Activated CD4-positive, alpha-beta T cell treated with anti-CD3 and anti-CD28 coated beads, Interleukin-2, amount 50 U/mL, for 16 hours (primary cell): ENCODE measurements at places on chromosomes 7 and 10.

- peak; percentile 55 for DNase-seq
Observed at GRCh38 chr7:92815412-92815811, 21.0 kb downstream of the CDK6 start.

DNA sequence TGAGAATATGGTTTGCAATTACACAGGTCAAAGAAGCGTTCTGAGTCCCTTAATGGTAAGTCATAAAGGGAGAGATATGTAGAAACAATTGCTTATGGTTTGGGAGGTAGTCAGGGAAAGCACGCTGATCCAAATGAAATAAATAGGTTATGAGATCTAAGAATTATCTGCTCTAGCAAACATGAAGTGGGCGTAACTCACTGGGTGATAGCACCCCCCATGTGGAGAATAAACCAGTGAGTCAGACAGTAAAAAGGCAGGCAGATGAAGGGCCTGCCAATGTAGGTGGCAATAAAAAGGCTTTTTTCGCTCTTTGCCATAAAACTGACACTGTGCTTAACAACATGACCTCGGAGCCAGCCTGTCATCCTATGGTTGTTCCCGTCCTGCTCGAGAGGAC is 306.9 kb downstream of the GLRX3 start:
- DNase-seq, result no peak

GRCh38 chr10:91511549-91512330 is 101.6 kb downstream of the HECTD2 start:
- peak; percentile 44 for DNase-seq

DNA sequence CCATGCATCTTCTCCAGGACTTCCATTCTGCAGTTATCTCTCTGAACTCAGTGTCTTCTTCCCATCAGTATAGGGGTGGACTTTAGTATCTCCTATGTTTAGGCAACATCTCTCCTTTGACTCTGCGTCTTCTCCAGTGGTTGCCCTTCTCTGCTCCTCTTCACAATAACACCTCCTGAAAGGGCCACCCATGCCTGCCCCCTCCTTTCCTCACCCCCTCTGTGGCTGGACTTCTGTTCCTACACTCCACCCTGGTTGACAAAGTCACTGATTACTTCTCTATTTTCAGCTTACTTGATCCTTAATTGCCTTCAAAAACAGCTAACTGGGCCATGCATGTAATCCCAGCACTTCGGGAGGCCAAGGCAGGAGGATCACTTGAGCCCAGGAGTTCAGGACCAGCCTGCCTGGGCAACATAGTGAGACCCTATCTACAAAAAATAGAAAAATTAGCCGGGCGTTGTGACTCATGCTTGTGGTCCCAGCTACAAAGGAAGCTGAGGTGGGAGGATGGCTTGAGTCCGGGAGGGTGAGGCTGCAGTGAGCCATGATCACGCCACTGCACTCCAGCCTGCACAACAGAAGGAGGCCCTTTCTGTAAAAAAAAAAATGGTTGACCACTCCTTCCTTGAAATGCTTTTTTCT is 13.7 kb downstream of the SRGN start:
- DNase-seq, result peak; percentile 52

DNA sequence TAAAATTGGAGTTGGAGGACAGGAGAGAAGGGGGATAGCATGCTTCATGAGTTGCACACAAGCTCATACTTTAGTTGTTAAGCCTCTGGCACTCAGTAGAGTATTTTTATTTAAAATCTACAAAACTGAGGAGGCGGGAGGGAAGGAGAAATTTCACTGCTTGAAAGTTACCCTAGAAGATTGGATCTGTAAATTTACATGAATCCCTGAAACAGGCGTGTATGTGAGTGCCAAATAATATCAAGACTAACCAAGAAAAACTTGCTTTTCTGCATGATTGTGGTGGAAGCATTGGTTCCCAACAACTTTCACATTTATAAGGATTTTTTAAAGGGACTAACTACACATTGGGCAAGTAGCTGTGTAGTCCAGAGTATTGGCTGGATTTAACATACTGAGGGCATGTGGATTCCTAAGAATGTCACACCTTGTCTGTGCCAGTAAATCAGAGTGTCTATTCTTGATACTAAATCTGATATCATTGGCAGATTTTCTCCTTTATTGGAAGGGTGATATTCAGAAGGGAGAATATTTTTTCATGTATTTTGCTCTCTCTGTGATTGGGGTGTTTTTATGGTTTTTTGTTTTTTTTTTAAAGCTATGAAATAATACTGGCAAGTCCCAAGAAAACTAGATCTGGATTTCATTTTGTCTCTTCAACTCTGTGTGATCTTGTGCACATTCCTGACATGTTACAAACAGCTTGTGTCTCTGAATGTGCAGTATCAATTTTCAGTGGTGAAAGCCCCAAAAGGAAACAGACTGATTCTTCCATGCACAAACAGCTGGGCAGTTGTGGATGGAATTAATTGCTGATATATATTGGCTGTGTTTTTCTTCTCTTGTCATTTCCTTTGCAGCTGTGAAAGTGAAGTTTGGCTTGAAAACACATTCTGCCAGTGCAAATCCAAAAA is 67.2 kb downstream of the ADD3 start:
- DNase-seq, result no peak

GRCh38 chr10:124547647-124548168 is 86.1 kb downstream of the LHPP start:
- no peak for DNase-seq

GRCh38 chr10:49170632-49171325 is 17.4 kb downstream of the TMEM273 start:
- no peak for DNase-seq

DNA sequence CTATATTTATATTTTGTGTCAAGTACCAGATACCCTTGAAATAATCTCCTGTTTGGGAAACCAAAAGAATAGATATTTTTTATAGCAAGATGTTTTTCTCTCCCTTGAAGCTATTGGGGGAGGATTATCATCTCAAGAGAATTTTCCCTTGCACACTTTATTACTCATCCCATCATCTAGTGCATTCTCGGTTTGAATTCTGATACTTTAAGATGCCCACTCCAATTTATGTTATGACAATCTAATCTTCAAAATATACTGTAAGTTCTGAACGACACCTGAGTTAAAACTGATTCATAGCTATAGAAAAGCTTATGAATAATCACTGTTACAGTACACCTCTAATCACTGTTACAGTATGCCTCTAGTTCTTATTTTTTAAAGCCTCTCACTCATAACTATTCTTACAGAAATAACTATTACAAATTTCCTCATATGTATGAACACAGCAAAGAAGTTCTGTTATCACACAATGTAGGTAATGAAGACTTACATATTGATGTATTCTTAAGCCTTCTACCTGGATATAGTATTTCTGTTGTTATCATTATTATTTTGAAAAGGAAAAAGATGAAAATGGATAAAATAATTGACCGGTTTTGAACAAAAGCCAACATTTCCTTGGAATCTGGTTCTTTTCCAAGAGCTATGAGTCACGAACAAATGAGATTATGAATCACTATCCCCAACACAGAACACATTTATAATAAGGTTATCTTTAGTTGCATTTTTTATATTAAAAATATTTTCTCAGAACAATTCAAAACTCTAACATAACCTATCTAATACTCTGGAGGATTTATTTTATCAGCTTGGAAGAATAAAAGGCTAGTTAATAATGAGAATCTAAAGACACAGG is 72.3 kb upstream of the FAM13C start:
- DNase-seq, result peak; percentile 3

DNA sequence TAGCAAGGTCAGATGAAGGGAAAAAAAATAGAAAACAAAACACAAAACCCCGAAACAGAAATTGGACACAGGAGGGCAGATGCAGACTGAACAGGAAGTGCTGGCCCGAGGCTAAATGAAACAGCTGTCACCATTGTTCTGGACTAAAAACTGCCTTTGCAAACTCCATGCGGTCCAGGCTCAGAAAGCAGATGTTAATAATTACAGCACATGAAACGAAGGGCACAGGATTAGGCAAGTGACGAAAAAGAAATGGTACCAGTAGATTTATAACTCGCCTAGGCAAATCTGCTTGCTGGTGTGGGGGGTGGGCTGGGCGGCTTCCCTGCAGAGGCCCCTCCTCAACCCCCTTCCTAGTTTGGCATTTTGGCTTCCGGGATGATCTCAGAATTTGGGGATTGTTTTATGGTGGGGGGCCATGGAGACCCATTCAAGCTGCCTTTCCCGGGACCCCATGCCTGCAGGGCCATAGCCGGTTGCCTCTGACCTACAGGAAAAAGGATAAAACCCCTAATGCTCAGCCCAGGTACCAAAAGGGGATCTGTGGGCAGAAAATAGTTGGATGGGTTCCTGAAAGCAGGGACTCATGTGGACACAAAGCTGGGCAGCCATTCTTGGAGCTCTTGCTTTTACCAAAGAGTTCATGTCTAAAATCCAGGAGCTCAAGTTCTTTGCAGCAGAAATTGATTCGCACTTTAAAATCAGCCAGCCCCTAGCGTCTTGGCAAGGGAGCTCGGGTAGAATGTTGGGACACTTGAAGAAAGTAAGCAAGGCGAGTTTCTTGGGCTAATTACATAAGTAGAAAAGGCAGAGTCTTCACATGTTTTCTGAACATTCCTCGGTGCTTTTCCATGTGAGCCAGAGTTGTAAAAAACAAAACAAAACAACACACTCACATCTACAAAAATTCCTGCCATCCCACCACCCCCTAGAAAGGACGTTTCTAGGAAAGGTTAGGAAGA is 39.0 kb upstream of the EMX2 start:
- DNase-seq, result no peak

GRCh38 chr10:74329873-74330272 is 178.9 kb downstream of the ADK start:
- DNase-seq, result no peak
